ENCODE measurements at places on chromosomes 1 and 21. TPM values are rescaled to one million over a fixed set of nuclear protein-coding genes. Genes with fewer than 3 reads are reported as not detected.

GRCh38 chr21:30340714-30341573 is 3.5 kb upstream of the KRTAP27-1 start:
- DNase-seq, result no peak
- H3K36me3 ChIP-seq, result no peaks in the 10 kb centered on the region
- H3K27ac ChIP-seq, result no peak overlapping the region
- no peaks in the 10 kb centered on the region for H3K27me3 ChIP-seq

GRCh38 chr1:112507921-112508277 is 866 bp upstream of the WNT2B start:
- H3K36me3 ChIP-seq, result no peaks in the 10 kb centered on the region
- H3K27me3 ChIP-seq, result peaks cover 48% of the 10 kb centered on the region
- DNase-seq, result no peak
- peak overlapping the region; percentile 67 for H3K4me3 ChIP-seq
- H3K27ac ChIP-seq, result no peak overlapping the region

GRCh38 chr1:44012404-44012803 is 18.9 kb downstream of the SLC6A9 start:
- no peaks in the 10 kb centered on the region for H3K27me3 ChIP-seq
- no peak for DNase-seq
- H3K27ac ChIP-seq, result no peak overlapping the region
- peaks cover 10% of the 10 kb centered on the region for H3K4me1 ChIP-seq

DNA sequence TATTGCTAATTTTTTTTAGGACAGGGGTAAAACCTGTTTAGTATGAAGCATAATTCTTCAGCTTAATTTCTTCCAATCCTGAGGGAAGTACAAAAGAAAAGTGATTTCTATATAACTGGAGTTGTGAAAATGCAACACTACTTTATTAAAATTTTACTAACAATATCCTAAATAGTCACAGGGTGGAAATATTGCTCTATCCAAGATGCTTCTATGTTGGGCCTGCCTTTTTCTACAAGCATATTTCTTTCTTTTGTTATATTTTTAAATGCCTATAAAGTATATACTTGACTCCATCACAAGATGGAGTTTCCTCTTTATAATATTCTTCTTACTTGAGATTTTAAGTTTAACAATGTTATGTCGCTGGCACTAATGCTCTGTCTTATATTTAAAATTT is 37.9 kb downstream of the DTL start:
- peaks cover 60% of the 10 kb centered on the region for H3K36me3 ChIP-seq
- H3K4me1 ChIP-seq, result no peaks in the 10 kb centered on the region
- H3K27ac ChIP-seq, result no peak overlapping the region
- no peak overlapping the region for H3K4me3 ChIP-seq

SHISA4 gene
- total RNA-seq, result not detected

GRCh38 chr1:173190101-173190936 is 16.8 kb downstream of the TNFSF4 start:
- H3K27ac ChIP-seq, result no peak overlapping the region
- H3K4me1 ChIP-seq, result peaks cover 15% of the 10 kb centered on the region
- DNase-seq, result no peak
- peaks cover 7% of the 10 kb centered on the region for H3K36me3 ChIP-seq

EDN2 gene
- not detected for total RNA-seq

- no peaks in the 10 kb centered on the region for H3K4me1 ChIP-seq
- no peaks in the 10 kb centered on the region for H3K27me3 ChIP-seq
- no peaks in the 10 kb centered on the region for H3K36me3 ChIP-seq
- no peak overlapping the region for H3K4me3 ChIP-seq
- no peak for DNase-seq
Observed at GRCh38 chr1:177065430-177065829, 99.1 kb downstream of the ASTN1 start.

GRCh38 chr1:167697667-167698141 is 24.1 kb upstream of the MPZL1 start:
- no peak overlapping the region for H3K27ac ChIP-seq
- DNase-seq, result no peak

DNA sequence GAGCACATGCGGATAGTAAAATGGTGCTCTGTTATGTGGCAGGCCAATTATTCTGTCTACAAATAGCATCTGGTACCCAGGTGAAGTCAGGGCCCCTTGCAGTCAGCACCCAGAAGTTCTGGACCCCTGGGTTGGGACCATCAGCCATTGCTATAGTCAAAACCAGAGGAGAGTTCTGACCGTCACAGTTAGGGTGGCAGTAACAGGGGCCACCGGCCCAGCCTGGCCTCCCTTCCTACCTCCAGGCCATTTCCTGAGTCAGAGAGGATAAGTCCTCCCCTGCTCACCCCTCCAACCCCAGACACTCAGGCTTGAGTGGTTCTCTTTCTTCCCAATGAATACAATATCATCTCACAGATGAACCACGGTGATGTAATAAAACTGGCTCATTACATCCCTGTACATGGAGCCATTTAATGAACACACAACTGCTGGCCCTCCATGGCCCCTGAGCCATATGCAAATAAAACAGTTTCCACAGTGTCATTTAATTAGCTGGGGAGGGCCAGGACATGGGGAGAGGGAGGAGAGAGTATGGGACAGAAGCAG is 673.6 kb downstream of the MATN1 start:
- H3K27me3 ChIP-seq, result no peaks in the 10 kb centered on the region
- H3K36me3 ChIP-seq, result no peaks in the 10 kb centered on the region
- no peak for DNase-seq
- no peak overlapping the region for H3K4me3 ChIP-seq

GRCh38 chr1:110565565-110565964 is 40.6 kb downstream of the KCNA2 start:
- H3K4me1 ChIP-seq, result no peaks in the 10 kb centered on the region
- H3K36me3 ChIP-seq, result no peaks in the 10 kb centered on the region
- H3K27me3 ChIP-seq, result peaks cover 23% of the 10 kb centered on the region
- no peak overlapping the region for H3K27ac ChIP-seq
- DNase-seq, result no peak
- no peak overlapping the region for H3K4me3 ChIP-seq

DNA sequence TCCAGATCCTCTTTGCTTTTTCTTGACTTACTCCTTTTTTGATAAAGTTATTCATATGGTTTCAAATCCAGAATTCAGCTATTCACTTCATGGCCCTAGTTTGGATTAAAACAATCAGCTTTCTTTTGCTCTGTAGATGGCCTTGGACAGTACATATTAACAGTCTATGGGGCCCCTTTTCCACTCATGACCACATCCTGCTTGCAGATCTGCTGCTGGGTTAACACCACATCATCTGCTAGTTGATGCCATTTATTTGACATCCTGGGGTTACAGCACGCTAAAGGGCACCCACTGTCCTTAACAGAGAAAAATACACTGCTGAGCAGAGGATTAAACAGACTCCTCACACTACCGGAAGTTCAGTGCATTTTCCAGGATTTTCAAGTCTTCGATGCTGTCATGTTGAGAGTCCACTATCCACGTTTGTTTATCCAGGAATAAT is 941 bp upstream of the IFI16 start:
- no peaks in the 10 kb centered on the region for H3K27me3 ChIP-seq
- H3K4me1 ChIP-seq, result peaks cover 34% of the 10 kb centered on the region
- H3K27ac ChIP-seq, result peak overlapping the region; percentile 94
- peaks cover 43% of the 10 kb centered on the region for H3K36me3 ChIP-seq
- DNase-seq, result peak; percentile 89

- H3K4me1 ChIP-seq, result peaks cover 2% of the 10 kb centered on the region
- H3K27me3 ChIP-seq, result peaks cover 2% of the 10 kb centered on the region
- H3K36me3 ChIP-seq, result no peaks in the 10 kb centered on the region
- no peak for DNase-seq
- H3K27ac ChIP-seq, result no peak overlapping the region
Observed at GRCh38 chr1:22263359-22263758, 120.5 kb upstream of the WNT4 start.

ARHGEF19 gene
- total RNA-seq, result 11.9 TPM

- no peak overlapping the region for H3K27ac ChIP-seq
- H3K4me3 ChIP-seq, result no peak overlapping the region
- H3K4me1 ChIP-seq, result no peaks in the 10 kb centered on the region
- H3K36me3 ChIP-seq, result no peaks in the 10 kb centered on the region
Observed at GRCh38 chr1:56541408-56541807, 38.0 kb downstream of the PLPP3 start.

GRCh38 chr21:28899744-28900143 is 92.9 kb downstream of the LTN1 start:
- no peaks in the 10 kb centered on the region for H3K36me3 ChIP-seq
- no peak overlapping the region for H3K27ac ChIP-seq
- H3K4me1 ChIP-seq, result peaks cover 1% of the 10 kb centered on the region
- DNase-seq, result no peak

GSTM3 gene
- total RNA-seq, result 7.6 TPM

HES4 gene
- 0.45 TPM for total RNA-seq

LRRN2 gene
- not detected for total RNA-seq

GRCh38 chr1:240149484-240150094 is 57.9 kb downstream of the FMN2 start:
- H3K4me1 ChIP-seq, result no peaks in the 10 kb centered on the region
- no peak overlapping the region for H3K27ac ChIP-seq
- H3K36me3 ChIP-seq, result no peaks in the 10 kb centered on the region
- no peak for DNase-seq
- no peaks in the 10 kb centered on the region for H3K27me3 ChIP-seq
